Activated CD4-positive, alpha-beta T cell treated with anti-CD3 and anti-CD28 coated beads for 36 hours (primary cell): ENCODE measurements at places on chromosomes 5 and 9.
A peak's percentile ranks its signal among the peaks of the same experiment; 100 is the strongest.

DNA sequence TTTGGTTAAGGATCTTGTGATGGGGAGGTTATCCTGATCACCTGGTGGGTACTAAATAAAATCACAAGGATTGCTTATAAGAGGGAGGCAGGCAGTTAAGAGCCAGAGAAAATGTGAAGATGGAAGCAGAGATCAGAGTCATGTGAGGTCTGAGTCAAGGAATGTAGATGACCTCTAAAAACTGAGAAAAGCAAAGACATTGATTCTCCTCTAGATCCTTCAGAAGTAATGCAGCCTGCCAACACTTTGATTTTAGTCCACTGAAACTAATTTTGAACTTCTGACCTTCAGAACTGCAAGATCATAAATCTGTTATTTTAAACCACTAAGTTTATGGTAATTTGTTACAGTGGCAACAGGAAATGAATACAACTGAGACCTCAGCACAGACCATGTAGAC lies 499.0 kb downstream of the GADD45G start:
- DNase-seq = no peak

DNA sequence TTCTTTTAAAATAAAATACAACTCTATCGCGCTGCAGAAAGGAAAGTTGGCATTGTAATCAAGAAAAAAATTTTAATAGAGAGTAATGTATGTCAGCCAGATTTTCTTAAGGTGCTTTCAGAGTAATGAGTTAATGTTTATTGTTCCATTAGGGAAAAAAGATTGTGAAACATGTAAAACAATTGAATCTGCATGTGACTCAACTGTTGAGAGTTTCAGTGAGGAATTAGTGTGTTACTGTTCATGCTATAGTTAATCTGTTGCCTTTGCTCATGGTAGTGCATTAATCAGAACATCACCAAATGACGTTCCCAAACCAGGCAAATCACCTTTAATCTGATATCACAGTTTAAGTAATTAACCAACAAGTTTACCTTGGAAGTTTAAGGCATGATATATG lies 600.5 kb downstream of the NR2F1-AS1 start:
- DNase-seq = no peak

DNA sequence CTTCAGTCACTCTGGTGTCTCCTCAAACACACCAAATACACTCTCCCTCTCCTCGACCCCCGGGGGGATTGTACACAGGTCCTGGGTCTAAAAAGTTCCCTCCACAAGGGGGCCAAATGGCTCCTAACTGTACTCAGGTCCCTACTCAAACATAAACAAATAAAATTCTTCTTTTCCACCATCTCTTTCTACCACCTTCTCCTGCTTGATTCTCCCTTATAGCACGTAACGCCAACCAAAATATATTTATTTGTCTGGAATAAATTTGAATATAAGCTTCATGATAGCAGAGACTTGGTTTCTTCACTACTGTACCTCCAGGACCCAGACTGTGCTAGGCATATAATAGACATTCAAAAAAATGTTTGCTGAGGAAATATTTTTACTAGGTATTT lies 21.4 kb downstream of the ZNF608 start:
- DNase-seq = no peak

DNA sequence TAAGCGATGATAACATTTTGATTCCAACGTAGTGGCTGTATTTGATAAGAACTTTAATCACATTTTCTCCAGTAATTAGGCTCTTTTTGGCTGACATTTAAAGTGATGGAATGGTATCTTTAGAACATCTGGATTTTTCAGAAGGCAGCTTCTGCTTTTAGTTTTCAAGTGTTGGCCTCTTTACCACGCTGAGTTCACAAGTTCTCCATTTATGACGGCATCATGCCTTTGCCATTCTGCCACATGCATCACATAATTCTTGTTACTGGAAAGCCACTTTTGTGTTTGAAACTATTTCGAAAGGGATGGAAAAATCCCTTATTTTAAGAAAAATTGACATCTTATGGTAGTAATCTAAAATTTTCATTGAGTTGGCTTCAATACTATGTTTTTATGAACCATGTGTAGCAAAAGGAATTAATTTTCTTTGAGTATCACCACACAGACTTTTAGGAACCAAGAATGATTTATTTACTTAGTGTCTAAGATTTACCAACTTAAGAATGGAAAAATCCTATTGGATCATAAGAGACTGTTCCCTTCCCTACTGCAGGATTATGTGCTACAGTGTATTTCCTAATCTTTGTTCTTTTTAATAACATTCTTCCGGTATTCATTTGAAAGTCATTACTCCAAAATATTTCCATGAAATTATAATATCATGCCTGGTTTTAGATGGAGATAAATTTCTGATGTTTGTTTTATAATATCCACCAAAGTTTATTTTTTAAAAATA lies 344.2 kb downstream of the ADGRV1 start:
- no peak for DNase-seq

GRCh38 chr9:90818279-90818678 lies 16.7 kb downstream of the SYK start:
- DNase-seq = no peak

GRCh38 chr9:92769990-92770359 lies 5.3 kb upstream of the BICD2 start:
- no peak for DNase-seq

DNA sequence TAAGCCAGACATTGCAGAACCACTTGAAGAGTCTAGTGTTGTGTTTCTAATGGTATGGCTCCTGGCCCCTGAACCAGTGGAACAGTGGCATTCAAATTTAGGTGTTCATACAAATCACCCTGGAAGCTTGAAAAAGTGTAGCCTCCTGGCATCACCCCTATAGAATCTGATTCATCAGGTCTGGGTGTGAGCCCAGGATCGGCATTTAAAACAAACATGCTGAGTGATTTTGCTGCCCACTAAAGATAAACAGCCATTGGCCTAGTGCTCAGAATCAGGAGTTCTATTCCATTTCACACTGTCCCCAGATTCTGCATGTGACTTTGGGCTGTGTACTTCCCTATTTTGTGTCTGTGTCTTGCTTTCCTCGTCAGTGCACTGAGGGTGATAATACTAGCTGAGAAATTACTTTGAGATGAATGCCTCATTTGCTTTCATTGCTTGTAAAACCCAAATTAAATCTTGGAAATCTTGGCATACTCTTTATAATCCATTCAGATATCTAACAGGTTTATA lies 241.5 kb upstream of the CLINT1 start:
- no peak for DNase-seq

DNA sequence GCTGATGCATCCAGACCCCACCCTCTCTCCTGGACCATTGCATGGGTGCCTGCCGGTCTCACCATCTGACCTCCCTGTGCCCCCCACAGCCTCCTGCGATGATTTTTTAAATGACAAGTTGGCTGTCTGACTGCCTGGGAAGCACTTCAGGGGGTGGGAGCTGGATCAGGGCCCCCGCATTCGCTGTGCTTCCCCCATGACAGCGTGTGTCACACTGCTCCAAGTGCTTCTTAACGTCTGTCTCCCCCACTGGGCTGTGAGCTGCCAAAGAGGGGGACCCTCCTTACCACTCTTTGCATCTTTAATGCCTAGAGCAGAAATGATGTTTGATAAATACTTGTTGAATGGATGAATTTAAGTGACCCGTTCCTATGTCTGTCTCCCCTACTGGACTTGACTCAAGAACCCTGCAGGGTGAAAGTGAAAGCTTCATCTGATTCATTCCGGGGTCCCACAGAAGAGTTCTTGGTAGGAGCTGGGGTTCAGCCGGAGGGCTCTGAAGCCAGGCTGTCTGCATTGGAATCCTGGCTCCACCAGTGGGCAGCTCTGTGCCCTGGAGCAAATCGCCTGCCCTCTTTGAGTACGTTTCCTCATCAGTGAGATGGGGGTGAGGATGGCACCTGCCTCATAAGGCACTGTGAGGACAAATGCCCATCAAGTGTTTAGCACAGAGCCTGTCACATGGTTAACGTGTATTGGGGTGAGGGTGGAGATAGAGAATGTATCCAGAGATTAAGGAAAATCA lies 7.6 kb upstream of the EGR1 start:
- peak; percentile 26 for DNase-seq

GRCh38 chr9:134962973-134963364 lies 45.3 kb upstream of the FCN1 start:
- no peak for DNase-seq

- no peak for DNase-seq
Measured at GRCh38 chr5:107766439-107766838, 95.7 kb upstream of the EFNA5 start.

DNA sequence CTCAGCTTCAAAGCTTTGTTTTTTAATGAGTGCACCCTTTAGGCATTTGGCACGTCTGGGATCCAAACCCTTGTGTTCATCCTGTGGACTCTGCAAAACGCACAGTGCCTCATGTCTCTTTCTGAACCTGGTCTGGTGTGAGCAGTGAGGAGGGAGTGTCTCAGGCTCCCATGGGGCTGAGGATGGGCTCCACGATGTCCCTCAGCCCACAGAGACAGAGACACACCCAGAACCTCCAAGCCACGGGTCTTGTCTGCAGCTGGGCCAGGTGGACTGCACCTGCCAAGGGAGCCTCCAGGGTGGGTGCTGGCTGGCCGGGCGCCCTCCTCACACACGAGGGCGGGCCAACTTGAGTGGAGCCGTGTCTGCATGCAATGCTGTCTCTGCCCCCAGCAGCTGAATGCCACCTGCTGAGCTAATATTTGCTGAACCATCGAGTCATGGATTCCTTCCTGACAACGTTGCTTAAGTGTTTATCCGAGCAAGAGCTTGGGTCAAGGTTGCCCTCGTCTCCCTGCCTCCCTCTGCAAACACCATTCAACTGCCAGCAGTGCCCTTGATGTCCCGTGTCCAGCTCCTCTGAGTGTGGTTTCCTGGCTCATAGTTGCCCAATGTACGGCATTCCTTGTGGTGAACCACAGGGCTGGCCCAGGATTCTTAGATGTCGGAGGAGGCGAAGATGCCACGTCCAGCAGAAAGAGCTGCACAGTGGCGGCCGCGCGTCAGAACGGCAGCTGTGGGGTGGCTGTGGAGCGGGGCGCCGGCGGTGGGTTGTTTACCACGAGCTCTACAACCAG lies 31.4 kb upstream of the LPCAT1 start:
- no peak for DNase-seq

DNA sequence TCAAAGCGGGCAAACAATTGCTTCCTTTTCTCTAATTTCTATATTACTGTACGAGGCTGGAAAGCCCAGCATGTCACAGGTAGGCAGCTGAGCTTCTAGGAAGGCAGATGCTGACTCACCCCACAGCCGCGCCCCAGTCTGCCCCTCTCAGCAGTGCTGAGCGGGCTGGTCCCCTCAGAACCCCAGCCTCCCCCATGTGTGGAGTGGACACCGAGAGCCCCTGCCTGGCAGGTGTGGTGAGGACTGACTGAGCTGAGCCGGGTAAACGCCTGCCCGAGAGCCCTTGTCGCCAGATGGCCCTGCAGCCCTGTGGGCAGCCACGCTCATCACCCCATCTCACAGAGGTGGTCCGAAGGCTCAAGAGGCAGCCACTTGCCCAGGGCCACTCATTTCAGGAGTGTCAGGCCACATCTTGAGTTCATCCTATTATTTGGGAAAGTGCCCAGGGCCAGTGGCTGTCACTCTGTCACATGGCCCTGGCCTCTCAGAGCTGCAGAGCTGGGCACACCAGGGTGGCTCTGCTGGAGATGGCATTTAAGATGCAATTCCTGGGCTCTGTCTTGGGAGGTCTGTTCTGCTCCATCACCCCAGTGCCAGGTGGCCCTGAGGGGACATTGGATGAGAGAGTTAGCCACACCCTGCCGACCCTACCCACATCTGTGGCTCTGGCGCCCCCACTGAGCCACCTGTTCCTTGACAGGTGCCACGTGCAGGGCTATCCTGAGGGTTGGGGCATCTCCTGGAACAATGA lies 12.4 kb downstream of the CARD19 start:
- DNase-seq = peak; percentile 81

DNA sequence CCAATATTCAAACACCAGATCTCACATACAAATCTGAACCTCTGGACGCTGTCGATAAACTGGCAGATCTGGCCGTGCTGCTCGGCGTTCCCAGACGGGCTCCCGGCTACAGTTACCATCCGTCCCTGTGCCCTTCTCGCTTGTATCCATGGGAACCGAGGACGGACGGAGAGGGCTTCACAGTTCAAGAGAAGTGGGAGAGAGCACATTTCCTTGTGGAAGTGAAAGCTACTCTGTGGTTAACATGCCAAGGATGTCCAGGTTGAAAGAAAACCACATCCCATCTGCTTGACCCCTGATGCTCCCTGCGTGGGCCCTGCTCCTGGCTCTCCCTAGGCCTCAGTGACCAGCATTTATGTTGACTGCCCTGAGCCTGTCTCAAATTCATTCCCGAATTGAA lies 6.3 kb upstream of the DBN1 start:
- no peak for DNase-seq

- no peak for DNase-seq
Measured at GRCh38 chr5:35518104-35518503, 99.6 kb upstream of the SPEF2 start.

GRCh38 chr5:109027983-109028607 lies 280.4 kb downstream of the FER start:
- DNase-seq = no peak

- DNase-seq = peak; percentile 3
Measured at GRCh38 chr5:132059696-132060500, 557 bp upstream of the IL3 start.

DNA sequence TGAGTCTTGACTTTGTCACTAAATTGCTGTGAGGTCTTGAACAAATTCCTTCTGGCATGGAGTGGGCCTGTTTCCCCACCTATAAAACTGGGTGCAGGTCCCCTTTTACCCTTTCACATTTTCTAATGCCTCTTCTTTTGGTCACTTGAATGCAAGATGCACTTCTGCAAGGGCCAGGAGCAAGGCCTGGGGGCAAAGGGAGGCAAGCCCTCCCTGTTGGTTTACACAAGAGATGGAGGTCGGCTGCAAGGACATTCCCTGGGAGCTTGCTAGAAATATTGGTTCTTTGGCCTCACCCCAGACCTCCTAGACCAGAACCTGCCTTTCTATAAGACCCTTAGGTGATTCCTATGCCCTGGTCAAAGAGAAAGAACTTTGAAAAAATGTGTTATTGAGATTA lies 5.8 kb downstream of the FOXE1 start:
- no peak for DNase-seq

DNA sequence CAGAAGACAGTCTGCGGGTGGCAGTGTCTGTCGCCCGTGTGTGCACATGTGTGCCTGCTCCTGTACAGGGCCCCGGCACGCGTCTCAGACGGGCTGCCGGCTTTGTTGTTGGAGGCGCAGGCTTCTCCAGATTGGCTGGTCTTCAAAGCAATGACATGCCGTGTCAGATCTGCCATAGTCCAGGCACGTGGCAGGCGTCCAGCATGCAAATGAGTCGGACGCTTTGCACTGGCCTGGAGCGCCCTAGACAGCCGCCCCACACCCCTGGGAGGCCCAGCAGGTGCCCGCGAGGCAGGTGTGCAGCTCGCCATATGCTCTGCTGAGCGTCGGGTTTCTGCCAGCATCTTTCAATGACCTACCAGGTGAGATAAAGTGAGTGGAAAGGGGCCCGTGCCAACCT lies 71.5 kb downstream of the GADD45G start:
- DNase-seq = no peak
